Stimulated activated CD8-positive, alpha-beta memory T cell treated with anti-CD3 and anti-CD28 coated beads, Interleukin-7, amount 100 ng/mL, for 24 hours (primary cell): ENCODE measurements at places on chromosomes 6 and 20.

- no peak for DNase-seq
These were observed 11.8 kb upstream of the SCAF8 start for GRCh38 chr6:154721460-154721859.

GRCh38 chr6:78942446-78942845 is 75.1 kb downstream of the IRAK1BP1 start:
- DNase-seq, result no peak

- DNase-seq, result no peak
These were observed 67.0 kb upstream of the SIRPA start for GRCh38 chr20:1827974-1828785.

DNA sequence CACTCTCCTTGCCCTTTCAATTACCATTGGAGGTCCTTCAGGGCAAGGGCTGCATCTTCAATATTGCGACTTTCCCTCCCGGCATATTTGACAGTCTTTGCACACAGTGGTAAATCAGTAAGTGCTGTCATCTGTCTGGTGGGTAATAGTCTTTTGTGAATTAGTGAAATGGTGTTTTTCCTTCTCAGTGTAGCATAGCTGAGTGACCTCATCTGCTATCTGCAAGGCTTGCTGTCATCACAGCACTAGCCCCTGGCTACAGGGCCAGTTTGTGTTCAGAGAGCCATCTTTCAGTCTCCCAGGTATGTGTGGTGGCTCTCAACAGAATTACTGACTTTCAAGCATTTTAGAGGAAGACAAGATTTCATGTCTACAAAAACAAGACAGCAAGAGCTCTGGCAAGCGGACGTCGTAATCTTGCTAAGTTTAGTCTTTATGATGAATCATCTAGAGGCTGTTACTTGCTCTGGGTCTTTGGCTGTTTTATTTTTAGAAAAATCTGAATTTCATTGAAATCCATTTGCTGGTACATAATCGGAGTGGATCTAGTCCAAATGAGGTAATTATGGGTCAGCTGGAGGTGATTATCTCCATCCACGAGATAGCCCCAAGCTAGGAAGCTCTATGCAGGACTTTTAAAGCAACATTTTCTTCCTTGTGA is 528.9 kb downstream of the EPM2A start:
- no peak for DNase-seq

DNA sequence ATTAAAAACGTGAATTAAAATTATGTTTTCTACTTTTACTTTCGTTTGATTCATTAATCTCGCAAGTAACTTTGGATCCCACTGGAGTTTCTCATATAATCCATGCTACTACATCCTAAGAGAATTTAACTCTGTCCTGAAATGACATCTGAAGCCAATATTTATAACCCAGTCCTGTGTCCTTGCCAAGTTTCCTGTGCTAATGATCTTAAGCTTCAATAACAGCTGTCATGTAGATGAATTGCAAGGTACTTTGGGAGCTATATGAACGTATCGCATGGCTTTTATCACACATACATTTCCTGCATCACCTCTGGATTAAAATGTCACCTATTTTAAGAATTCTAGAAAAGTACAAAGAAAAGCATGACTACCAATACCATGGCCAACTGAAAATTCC is 833.8 kb upstream of the CITED2 start:
- no peak for DNase-seq

DNA sequence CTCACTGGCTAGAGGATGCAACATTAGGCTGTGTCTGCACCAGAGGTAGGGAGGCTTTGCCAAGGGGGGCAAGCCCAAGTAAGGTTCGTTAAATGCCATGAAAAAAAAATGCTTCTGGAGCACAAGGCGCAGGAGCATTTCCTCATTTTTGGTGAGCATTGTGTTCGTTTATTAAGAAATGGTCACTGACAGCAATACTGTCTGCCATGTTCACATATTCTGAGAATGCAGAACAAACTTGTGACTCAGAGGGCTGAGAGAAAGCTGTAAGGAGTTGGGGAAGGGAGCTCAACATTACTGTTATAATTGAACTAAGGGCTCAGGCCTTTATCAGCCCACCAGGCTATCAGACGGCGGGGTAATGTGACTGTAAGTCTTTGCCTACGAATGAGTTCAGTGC is 465.4 kb upstream of the BTBD3 start:
- DNase-seq, result no peak

DNA sequence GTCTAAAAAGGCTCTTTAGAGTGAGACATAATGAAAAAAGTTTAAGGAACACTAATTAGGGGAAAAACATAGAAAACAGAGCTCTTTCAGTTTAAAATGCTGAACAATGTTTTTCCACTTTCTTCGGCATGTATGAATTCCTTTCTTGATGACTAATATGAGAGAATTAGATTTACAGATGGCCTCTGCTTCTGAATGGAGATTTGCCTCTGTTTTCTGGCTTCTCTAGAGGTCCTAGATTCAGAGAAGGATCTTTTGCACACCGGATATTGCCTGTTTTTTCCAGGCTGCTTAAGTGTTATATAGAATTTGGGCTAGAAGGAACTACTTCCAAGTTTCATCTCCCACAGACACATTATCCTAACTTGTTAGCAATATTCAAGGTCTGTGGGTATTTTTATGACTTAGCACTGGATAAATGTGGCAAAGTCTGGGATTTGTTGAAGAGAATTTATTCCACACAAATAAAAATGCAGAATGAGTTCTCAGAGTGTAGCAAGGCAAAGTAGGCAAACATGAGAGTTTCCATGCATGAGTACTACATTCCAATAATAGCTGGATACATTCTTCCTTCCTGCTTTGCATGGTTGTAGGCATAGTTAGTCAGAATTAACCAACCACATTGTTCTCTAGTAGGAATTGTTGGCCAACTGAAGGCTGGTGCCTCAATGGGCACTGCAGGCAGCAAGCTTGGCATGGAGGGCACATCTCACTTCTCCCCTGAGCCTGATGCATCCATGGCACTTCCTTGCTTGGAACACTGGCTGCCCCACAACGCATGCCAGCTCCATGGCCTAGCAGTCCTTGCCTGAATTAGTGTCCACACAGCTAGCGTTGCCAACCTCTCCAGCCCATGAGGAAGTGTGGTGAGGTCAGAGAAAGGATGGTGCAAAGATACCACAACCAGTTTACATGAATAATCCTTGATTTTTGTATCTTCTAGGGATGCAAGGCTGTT is 224.2 kb downstream of the CLIC5 start:
- no peak for DNase-seq

GRCh38 chr20:22523499-22524392 is 60.6 kb downstream of the FOXA2 start:
- no peak for DNase-seq

DNA sequence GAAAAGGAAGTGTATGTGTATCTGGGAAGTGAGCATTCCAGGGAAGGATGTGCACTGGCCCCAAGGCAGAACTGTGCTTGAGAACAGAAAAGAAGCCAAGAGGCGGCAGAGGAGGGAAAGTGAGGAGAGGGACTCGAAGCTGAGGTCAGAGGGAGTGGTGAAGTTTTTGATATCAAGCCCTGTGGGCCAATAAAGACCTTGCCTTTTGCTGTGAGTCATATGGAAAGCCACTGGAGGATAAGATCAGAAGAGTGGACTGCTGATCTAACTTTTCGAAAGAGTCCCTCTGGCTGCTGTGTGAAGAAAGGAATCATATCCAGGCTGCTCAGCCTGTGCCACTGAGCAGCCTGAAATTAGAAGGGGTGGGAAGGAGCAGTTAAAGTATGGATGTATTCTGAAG is 99.4 kb downstream of the EYA4 start:
- no peak for DNase-seq

DNA sequence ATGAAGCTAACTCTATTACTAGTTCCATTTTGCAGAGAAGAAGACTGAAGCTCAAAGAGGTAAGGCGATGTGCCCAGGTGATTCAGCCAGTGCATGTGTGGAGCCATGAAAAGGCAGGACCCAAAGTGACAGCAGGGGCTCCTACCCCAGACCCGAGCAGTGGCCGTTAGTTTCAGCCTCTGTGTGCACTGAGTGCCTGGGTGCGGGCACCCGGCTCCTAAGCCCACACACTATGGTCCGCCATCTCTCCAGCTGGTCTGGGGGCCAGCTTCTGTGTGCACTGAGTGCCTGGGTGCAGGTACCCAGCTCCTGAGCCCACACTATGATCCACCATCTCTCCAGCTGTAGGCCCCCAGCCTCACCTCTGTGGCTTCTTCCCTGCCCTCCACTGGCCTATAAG is 123.5 kb upstream of the CST7 start:
- no peak for DNase-seq

DNA sequence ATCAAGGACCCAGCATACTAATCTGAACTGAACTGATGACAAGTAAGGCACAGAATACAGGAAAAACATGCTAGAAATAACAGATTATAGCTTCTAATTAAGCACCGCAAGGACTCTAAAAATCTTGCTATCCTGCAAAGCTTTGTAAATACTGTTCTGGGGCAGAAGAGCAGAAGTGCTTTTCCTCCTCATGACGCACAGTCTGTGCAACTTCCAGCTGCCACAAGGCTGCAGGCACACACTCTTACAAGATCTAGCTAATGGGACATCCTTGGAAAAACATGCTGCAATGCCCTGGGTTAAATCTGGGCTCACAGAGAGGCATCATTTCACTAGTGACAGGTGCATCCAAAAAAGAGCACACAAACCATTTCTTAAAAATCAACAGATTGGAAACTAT is 188.6 kb downstream of the GJA10 start:
- DNase-seq, result no peak

DNA sequence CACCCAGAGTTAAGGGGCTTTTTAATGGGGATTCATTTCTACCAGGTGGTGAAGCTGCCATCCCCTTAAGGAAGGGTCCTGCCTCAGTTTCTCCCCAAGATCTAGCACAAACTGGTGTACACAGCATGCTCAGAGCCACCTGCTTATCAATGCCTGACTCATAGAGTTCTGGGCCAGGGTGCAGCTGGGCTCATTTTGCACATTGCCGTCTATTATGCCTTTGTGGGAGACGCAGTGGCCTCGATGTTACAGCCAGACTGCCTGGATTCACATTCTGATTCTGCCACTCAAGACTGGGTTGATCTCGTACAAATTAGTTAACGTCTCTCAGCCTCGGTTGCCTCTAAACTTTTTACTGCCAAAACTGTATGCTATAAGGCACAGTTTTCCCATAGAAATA is 365.7 kb downstream of the ZFAND3 start:
- no peak for DNase-seq
